ENCODE measurements at places on chromosomes 2 and 18. TPM values are rescaled to one million over a fixed set of nuclear protein-coding genes. Genes with fewer than 3 reads are reported as not detected.

- DNase-seq: no peak
Observed at GRCh38 chr2:228197504-228197903, 16.0 kb upstream of the SPHKAP start.

DNA sequence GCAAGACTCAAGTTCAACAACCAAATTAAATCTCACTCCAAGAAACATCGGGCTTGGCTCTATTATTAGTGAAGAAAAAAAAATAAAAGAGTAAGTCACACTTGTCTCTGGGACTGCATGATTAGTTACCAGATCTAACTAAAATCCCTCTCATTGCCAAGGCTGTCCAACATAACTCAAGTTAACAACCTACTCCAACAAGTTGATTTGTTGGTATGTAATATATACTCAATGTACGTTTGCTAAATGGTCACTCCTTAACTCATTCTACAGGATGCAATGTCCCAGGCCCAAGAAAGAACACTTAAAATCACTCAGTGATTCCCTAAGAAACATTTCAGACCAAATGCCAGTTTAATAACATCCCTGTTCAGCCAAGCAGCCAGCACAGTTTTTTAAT, 95.1 kb downstream of the DYM start:
- no peak for DNase-seq

- peak; percentile 57 for DNase-seq
Observed at GRCh38 chr2:134717286-134718022, 1.3 kb downstream of the TMEM163 start.

DNA sequence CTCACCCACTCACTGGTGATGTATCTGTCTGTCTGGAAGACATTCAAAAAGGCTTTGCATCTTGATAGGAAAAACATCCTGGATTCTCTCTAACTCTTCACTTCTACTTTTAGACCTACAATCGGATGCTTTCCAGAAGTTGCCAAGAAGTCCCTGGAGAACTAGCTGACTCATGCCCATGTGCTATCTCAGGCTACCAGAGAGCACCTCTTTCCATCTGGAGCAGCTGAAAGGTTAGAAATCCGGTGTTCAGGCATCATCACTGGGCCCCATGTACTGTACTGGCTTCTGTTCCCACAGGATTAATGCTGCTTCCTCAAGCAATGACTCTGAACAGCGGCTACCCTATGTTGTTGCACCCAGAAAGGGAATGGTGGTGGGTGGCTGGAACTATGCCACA, 259.0 kb downstream of the NBAS start:
- DNase-seq: no peak

GRCh38 chr18:3456686-3457069, 6.7 kb downstream of the TGIF1 start:
- no peak for DNase-seq

DNA sequence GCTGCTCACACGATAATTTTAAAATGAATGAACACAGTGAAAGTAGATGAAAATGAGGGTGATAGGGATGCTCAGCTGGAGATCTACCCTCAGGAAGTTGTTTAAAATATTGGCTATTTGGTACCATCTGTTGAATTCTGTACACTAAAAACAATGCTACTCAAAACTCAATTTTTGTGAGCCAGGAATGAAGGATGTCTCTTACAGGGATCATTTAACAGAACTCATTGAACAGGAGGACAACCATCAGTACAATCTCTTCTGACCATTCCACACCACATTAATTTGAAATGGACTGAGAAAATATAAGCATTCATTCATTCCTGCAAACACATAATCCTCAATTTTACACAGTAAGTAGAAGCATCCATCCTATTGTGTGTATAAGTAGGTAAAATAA, 1355.1 kb upstream of the CRIM1 start:
- DNase-seq: no peak

- no peak for DNase-seq
Observed at GRCh38 chr18:13262839-13263691, 44.5 kb downstream of the LDLRAD4 start.

DNA sequence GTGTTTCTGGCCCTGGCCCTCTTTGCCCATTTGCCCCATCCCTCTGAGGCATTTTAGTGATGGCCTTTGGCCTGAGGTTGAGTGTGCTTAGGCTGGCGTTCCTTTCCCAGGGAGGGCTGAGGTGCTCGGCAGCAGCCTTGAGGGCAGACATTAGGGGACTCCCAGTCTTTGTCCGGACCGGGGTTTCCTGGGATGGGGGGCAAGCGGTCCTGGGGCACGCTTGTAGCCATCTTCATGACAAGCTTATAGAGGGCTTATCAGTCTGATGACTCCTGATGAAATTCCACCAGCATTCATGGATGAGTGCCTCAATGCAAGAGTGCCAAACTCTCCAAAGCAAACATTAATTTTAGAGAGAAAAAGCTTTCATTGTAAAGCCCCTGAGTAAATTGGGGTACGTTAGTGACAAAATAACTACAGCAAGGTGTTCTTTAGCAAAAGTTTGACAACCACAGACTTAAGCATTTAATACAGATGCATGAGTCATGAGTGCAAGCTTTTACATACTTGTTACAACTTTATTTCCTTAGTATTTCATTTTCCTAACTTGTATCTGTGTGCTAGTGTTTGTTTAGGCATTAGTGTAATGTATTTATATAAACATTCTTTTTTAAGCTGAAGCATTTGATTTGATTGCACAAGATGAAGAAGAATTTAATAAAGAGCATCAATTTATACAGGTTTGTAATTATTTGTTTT, 45.6 kb downstream of the CEP192 start:
- no peak for DNase-seq

GRCh38 chr2:129763190-129763846, 216.1 kb upstream of the RAB6C start:
- DNase-seq: no peak

DNA sequence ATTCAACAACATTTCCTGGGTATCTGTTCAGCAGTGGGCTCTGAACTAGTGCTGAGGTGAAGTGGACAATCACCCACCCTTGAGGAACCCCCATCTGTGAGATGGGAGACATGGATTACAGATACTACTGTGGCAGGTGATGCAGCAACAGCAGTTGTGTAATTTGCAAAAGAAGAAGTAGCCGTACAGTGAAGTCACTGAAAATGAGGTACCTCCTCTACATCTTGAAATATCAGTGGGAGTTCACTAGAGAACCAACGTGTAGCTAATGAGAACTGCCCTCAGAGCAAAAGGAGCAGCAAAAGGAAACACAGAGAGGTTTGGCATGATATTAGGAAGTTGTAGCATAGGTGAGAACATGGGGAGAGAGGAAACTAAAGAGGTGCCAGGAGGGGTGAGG, 41.3 kb downstream of the VSNL1 start:
- no peak for DNase-seq

DNA sequence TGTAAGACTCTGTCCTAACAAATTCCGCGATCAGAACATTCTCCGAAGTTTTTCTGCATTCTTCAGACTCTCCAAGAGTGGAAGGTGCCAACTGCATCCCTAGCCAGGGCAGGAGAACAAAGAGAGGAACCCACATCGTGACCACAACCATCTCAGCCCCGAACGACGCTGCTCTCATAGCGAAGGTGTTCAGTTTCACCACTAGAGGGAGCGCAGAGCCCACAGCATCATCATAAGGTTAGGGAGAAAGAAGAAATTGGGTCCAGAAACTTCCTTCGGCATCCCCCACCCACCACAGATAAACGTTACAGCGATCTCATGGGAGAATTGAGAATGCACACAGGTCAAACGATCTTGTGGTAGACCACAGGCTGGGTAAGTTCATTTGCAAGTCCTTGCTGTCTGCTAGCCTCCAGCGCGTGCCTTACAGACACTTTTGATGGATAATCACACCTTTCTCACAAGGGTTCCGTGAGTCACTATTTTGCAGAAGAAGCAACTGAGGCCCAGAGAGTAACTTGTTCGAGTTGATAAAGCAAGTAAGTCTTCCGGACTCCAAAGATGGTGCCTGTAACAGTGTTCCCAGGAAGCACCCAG, 53.7 kb upstream of the ARL4C start:
- peak; percentile 92 for DNase-seq

DNA sequence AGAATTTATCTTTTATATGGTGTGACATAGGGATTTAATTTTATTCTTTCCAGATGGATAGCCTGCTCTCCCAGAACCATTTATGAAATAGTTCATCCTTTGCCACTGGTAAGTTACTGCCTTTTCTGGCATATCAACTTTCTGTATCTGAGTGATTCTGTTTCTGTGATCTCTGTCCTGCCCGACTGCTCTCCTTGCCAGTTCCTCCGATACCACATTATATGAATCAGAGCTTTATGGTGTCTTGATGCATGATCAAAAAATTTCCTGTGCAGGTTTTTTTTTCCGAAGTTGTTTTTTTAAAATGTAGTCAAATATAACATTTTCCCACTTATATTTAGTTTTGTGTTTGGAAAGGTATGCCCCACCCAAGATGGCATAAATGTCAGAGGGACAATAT, 242.5 kb downstream of the CYP26B1 start:
- DNase-seq: no peak

DNA sequence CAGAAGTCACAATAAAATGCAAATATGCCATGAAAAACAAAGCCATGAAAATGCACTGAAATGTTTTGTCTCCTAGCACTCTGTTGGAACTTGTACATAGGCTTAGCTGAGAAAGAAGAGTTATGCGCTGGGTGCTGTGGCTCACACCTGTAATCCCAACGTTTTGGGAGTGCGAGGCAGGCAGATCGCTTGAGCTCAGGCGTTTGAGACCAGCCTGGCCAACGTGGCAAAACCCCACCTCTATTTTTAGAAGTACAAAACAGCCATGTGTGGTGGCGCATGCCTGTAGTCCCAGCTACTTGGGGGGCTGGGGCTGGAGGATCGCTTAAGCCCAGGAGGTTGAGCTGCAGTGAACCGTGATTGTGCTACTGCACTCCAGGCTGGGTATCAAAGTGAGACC, 39.9 kb downstream of the IRS1 start:
- DNase-seq: no peak

- no peak for DNase-seq
Observed at GRCh38 chr2:70111752-70112591, 24.7 kb downstream of the PCBP1 start.

DNA sequence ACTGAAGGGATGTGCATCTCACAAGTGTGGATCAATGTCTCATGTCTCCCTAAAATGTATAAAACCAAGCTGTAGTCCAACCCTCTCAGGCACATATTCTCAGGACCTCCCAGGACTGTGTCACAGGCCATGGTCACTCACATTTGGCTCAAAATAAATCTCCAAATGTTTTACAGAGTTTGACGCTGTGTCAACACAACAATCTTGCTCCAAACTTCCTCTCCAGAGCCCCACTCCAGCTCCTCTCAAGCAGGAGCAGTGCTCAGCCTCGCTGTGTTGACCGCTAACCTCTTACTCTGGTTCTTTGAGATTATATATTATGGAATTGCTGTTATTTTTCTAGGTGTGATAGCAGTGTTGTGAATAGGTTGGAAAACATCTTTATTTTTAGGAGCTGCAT, 56.2 kb downstream of the CYP27C1 start:
- no peak for DNase-seq

- DNase-seq: peak; percentile 20
Observed at GRCh38 chr2:62475172-62476011, 30.6 kb downstream of the TMEM17 start.

DNA sequence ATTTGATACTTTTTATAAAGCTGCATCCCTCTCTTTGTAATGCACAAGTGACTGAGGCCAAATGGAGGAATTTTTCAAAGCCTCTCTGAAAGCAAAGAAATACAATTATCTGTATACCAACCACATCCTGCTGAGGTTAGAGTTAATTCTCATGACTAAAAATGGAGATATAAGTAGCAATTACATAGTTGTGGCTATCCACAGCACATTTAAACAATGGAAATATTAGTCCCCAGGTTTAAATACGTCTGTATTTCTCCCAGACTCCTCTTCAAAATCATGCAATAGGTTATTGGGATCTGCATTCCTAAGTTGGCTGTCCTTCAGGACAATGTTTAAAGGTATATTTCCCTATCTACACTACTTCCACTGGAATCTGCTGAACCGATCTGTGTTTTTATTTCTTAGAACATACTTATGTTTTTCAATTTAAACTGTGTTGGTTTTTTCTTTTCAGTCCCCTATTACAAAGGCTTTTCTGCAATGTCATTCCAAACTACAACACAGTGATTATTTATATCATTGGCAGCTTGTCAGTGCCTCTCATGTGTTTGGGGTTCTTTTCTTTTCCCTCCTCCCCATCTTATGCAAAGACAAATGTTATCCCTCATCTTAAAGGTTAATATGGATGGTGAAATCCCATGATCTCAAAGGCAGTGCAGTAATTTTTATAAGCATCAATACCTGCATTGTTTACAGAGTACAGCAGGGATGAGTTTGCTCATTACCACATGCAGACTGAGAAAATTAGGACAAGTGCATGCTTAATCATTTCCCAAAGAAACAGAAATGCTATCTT, 134.8 kb upstream of the FSHR start:
- no peak for DNase-seq

GRCh38 chr2:8611246-8611645, 70.6 kb upstream of the ID2 start:
- DNase-seq: no peak

DNA sequence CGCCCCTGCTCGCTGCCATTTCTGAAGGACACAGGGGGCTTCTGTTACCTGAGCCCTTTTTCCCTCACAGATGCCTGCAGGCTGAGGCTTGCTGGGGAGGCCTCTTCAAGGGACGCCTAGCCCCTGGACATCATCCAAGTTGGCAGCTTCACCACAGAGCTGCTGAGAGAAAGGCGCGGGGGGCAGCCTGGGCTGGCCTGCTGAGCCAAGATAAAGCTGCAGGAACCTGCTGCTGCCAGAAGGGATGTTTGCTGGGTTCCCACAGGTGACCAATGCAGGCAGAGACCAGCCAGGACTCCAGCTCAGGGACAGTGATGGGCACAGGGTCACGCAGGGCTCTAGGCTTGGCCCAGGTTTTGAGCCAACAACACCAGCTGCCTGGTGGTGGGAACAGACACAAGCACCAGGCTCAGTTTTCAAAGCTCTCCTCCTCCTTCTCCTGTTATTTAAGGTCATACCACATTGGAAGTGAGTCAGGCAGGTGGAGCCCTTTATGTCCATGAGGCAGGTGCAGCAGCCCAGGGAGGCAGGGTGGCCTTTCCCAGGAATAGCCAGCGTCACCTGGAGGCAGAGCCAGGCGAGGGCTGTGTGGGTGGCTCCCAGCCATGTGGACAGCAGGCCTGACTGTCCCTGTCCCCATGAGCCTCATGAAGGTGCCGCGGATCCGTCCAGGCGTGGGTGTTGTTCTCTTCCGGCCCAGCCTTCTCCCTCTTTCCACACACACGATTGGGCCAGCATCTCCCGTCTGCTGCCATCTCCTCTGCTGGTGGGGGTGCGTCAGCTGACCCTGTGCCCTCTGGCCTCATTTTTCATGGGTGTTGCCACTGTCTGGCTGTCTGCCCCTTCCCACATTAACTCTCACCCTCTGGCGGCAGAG, 515.5 kb upstream of the MYT1L start:
- DNase-seq: no peak

- no peak for DNase-seq
Observed at GRCh38 chr18:70039186-70039585, 91.5 kb upstream of the CD226 start.

GRCh38 chr2:102368461-102369109, 13.0 kb downstream of the IL18R1 start:
- DNase-seq: no peak

The FBXO41 gene
- 16.5 TPM for total RNA-seq

The STEAP3 gene
- 18.2 TPM for total RNA-seq

The EMILIN2 gene
- total RNA-seq: 7.1 TPM

The PDE1A gene
- total RNA-seq: 0.28 TPM

The REV1 gene
- total RNA-seq: 39.1 TPM

The SERPINB3 gene
- total RNA-seq: not detected
